ENCODE measurements at places on chromosomes 11 and 22. TPM values are rescaled to one million over a fixed set of nuclear protein-coding genes. Genes with fewer than 3 reads are reported as not detected.

DNA sequence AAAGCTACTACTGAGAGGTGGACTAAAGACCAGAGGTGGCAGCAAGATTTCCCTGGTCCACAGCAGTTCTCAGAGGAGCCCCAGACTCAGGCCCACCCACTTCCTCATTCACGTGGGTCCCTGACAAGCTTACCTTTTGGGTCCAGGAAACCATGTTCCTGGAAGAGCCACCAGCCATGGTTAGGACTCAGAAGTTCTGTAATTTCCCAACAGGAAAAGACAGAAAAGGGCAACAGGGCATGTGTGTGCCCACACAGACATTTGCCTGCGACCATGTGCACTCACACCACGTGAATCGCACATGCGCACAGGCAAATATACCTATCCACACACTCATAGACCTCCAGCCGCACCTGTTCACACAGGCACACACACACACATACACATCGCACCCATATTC is 42.9 kb downstream of the LRRC32 start:
- H3K4me3 ChIP-seq = no peak overlapping the region
- no peaks in the 10 kb centered on the region for H3K36me3 ChIP-seq
- no peak for DNase-seq
- H3K4me1 ChIP-seq = no peaks in the 10 kb centered on the region

The RFPL2 gene
- total RNA-seq = 0.61 TPM

The FUT4 gene
- total RNA-seq = 5.7 TPM

The VSIG2 gene
- total RNA-seq = not detected

DNA sequence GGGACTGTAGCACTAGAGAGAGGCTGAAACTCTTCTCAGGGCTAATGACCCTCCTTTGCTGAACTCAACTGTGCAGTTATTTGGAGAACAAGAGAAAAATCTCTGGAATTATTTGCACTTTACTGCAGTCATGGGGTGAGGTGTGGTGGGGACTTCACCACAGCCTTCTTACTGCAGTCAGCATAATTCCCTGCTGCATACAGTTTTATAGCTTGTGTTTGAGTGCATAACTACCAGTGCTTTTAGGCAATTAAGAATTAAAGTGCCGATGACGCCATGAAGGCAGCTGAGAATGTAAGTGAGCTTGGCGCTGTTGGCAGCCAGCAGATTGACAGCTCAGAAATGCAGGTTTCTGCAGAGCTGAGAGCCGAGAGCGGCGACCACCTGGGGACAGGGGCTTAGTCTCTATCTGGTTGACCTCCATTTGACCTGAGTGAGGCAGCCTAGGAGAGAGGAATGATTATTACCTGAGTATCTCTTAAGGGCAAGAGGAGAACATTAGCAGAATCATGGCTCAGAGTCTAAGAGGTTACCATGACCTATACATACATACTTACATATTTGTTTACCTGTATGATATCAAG is 830.0 kb downstream of the NTM start:
- no peaks in the 10 kb centered on the region for H3K27me3 ChIP-seq
- no peaks in the 10 kb centered on the region for H3K36me3 ChIP-seq
- no peak overlapping the region for H3K27ac ChIP-seq

- peaks cover 3% of the 10 kb centered on the region for H3K4me1 ChIP-seq
- H3K4me3 ChIP-seq = no peak overlapping the region
- no peaks in the 10 kb centered on the region for H3K27me3 ChIP-seq
- peak; percentile 44 for DNase-seq
Observed at GRCh38 chr11:9535189-9535781, 38.2 kb upstream of the WEE1 start.

DNA sequence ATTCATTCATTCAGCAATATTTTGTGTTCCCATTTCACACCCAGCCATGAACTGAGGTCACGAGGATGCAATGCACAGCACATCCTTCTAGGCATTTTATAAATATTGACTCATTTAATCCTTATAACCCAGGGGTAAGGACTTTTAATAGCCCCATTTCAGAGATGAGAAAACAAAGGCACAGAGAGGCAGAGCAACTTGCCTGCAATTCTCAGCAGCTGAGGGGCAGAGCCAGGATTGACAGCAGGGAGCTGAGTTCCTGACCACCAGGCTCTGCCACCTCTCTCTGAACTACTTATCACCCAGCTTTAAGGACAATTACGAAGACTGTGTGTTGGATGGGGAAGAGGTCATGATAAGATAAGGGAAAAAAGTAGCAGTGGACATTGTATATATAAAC is 12.8 kb upstream of the FGF3 start:
- no peak overlapping the region for H3K4me3 ChIP-seq
- no peaks in the 10 kb centered on the region for H3K27me3 ChIP-seq
- no peak for DNase-seq
- H3K36me3 ChIP-seq = no peaks in the 10 kb centered on the region
- peaks cover 4% of the 10 kb centered on the region for H3K4me1 ChIP-seq
- no peak overlapping the region for H3K27ac ChIP-seq

The KRTAP5-1 gene
- total RNA-seq = not detected

GRCh38 chr22:40408718-40409612 is 38.6 kb downstream of the SGSM3 start:
- peaks cover 11% of the 10 kb centered on the region for H3K36me3 ChIP-seq
- H3K4me3 ChIP-seq = no peak overlapping the region
- no peak overlapping the region for H3K27ac ChIP-seq
- no peak for DNase-seq

DNA sequence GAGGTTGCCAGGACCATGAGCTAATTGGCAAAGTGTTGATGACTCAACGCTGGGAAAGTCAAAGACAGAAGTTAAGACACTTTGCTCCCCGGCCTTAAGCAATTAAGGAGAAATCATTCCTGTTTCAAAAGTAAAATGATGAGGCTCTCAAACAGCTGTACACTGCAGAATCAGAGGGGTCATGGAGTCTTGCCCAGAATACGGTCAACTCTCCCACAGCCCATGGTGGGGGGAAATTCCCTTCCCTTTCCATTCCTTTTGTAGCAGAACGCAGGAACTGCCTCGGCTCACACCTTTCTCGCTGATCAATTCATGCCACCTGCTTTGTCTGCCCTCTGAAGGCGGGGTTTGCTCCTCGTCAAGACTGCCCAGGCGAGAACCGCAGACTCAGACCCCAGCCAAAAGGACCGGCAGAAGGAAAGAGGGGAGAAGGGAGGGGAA is 52.8 kb downstream of the MN1 start:
- no peak overlapping the region for H3K27ac ChIP-seq
- H3K27me3 ChIP-seq = peaks cover 5% of the 10 kb centered on the region
- no peak overlapping the region for H3K4me3 ChIP-seq

- H3K36me3 ChIP-seq = no peaks in the 10 kb centered on the region
- no peaks in the 10 kb centered on the region for H3K4me1 ChIP-seq
- no peak overlapping the region for H3K27ac ChIP-seq
- no peak for DNase-seq
- no peak overlapping the region for H3K4me3 ChIP-seq
- H3K27me3 ChIP-seq = no peaks in the 10 kb centered on the region
Observed at GRCh38 chr11:97739932-97740800, 1280.6 kb upstream of the CNTN5 start.

- H3K4me1 ChIP-seq = no peaks in the 10 kb centered on the region
- H3K27me3 ChIP-seq = no peaks in the 10 kb centered on the region
- H3K27ac ChIP-seq = no peak overlapping the region
- no peak for DNase-seq
Observed at GRCh38 chr11:69180226-69180625, 24.5 kb downstream of the SMIM38 start.

All from HCT116 (cell line).